ENCODE measurements at places on chromosomes 11 and 22. TPM values are rescaled to one million over a fixed set of nuclear protein-coding genes. Genes with fewer than 3 reads are reported as not detected.

The COPB1 gene
- total RNA-seq: 30.7 TPM

The CSTF3 gene
- total RNA-seq: 2.2 TPM

The TRMT112 gene
- 59.1 TPM for total RNA-seq

The UBQLN3 gene
- total RNA-seq: 0.64 TPM

The KCNK4 gene
- total RNA-seq: not detected

The SORL1 gene
- 140 TPM for total RNA-seq

The CYB5R2 gene
- 4.2 TPM for total RNA-seq

DNA sequence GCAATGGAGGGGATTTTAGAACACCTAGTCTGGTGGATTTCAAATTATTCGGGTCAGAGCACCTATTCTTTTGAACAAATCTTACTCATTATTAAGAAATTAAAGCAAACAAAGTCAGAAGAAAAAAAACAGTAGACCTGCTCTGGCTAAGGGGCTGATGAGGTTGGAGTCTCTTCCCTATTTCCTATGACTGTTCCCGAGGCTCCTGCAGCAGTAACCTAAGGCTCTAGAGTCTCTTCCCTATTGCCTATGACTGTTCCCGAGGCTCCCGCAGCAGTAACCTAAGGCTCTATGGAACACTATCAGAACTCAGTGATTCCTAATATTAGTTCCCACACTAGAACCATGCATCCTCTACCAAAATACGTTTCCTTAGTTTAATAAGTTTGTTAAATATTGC, 607.9 kb downstream of the NTM start:
- no peak for DNase-seq

GRCh38 chr11:17643506-17644405, 75.6 kb upstream of the MYOD1 start:
- DNase-seq: no peak

- DNase-seq: peak; percentile 6
These were observed 79.7 kb upstream of the WNT7B start for GRCh38 chr22:46056546-46057245.

- DNase-seq: no peak
These were observed 60.2 kb downstream of the MICAL3 start for GRCh38 chr22:17964156-17964555.

DNA sequence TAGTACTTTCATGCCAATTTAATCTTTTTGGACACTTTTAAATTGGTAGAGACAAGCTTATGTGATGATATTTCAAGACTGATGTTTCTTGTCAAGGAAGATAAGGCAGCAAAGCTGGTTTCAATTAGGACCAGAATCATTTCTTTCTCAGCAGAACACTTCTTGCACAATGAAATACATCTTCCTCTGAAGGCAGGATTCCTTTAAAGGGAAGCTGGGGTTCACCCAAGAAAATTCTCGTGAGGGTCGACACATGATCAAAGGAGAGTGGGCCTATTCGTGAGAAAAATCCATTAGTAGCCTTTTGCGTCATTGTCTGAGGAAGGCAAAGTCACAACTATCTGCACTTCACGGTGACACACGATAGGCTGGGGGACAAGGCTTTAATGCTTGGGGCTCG, 17.6 kb downstream of the TTC12 start:
- no peak for DNase-seq

DNA sequence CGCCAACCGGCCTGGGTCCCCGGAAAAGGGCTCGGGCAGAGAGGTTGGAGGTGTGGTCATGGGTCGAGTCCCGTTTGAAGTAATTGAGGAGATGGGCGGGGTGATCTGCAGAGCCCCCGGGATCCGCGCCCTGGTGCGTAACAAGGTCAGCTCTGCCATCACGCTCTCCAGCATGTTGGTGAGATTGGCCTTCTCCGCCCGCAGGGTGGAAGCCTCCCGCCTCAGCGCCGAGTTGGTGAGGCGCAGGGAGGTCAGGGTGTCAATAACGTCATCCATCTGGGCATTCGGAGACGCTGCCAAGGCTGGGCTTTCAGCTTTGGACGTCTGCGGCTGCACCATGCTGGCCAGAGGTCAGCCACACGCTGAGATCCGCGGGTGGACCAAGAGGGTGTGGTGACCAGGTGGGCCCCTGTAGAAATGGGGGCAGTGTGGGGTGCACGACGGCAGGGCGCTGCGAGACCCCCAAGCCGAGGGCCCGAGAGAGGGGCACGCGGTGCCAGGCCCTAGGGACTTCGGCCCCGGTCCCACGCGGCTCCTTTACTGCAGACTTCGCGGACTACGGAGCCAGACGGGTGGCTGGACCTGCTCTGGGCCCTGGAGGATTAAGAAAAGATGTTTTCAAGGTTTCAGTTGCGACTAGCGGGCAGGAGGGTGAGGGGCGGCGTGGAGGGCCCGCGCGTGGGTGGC, 672 bp downstream of the RTL6 start:
- peak; percentile 18 for DNase-seq

DNA sequence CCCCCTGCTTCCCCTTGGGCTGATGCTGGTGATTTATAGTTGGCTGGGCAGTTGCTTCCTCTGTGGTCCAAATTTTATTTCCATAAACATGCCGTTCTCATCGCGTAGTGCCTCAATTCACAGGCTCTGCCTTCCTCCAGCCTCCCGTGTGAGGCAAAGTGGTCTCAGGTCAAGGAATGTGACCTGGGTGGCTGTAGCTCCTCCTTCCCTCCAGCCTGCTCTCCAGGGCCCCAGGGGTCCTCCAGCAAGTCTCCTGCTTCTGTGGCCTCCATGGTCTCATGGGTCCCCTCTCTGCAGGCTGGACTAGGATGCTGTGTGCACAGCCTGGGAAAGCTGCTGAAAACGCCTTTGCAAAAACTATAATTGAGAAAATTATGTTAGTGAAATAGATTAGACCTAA, 694.1 kb downstream of the BRD1 start:
- DNase-seq: no peak

- DNase-seq: no peak
These were observed 33.0 kb downstream of the TPST2 start for GRCh38 chr22:26556904-26557303.

DNA sequence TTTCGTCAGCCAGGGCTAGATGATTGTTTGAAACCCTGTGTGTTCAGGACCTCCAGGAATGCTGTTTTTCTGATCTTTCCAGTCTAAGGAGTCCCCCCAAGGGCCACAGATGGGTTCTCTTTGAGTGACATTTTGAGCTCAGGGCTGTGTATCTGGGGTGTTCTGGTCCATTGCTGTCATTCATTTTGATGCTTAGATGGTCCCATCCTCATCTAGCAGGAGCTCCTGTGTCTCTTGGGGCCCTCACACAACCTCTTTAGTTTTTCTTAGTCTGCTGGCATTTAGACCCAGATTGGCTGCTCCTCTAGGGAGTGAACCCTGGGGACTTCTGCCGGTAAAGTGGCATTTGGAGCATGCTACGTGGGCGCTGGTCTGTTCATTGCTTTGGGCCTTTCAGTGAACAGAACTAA, 39.1 kb downstream of the MED15 start:
- no peak for DNase-seq

DNA sequence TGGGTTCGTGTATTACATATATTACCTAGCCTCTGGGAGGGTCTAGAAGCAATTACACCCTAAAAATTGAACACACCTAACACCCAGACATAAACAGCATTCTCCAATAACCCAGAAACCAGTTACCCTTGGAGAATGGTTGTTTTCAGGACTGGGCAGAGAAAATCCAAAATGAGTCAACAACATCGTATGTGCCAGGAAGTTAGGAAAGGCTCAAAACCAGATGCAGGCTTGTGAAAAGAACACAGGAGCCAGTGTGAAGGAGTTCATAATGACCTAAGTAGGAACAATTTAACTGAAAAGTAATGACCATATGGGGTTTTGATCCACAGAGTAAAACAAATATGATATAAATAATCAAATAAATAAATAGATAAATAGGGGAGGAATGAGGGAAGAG, 5.1 kb upstream of the CLPB start:
- no peak for DNase-seq

DNA sequence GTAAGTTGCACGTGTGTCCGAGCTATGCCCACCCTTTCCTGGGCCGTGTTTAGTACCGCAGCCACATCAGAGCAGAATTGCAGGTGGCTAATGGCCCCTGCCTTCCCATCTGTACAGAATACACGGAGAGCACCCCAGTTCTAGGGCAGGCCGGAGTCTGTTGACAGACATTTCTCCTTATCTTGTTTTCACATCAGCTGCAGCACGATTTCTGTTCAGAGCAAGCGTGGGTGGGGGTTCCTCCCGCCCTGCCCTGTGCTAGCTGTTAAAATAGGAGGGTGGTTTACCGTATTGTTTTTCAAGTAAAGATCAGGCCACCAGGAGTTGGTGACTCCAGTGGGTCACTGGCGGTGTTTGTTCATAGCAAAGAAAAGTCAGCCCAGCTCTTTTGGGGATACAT, 41.1 kb downstream of the UBASH3B start:
- DNase-seq: no peak

GRCh38 chr11:39174965-39175364, 2284.5 kb downstream of the LRRC4C start:
- DNase-seq: no peak

GRCh38 chr11:35111161-35112055, 27.6 kb upstream of the CD44 start:
- peak; percentile 31 for DNase-seq

- no peak for DNase-seq
These were observed 57.1 kb upstream of the PSMA1 start for GRCh38 chr11:14577292-14577691.

- DNase-seq: peak; percentile 45
These were observed 28.6 kb upstream of the RASL10A start for GRCh38 chr22:29344137-29344536.

DNA sequence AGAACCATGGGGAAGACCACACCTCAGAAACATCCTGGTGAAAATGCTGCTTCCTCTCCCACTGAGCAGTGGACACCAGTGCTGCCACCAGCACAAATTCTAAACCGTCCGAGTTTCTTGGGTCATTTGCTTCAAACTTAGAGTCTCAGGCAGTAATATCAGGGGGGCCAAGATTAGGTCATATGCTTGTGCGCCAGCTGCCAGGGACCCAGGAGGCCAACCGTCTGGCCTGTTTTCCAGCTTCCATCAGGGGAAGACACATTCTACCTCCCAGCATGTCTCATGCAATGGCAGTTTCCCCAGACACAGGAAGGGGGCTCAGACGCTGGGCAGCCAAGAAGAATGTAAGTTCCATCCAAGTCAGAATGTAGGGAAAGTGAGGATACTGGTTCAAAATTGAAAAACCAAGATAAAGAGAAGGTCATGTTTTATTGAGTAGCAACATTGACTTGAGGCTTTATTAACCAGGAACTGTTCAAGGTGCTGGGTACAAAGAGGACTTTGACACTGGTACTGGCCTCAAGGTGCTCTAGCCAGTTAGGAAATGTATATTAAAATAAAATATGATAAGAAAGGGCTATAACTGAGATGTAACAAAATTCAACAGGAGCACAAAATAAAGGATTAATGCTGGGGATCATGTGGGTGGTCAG, 59.7 kb upstream of the EED start:
- DNase-seq: no peak

DNA sequence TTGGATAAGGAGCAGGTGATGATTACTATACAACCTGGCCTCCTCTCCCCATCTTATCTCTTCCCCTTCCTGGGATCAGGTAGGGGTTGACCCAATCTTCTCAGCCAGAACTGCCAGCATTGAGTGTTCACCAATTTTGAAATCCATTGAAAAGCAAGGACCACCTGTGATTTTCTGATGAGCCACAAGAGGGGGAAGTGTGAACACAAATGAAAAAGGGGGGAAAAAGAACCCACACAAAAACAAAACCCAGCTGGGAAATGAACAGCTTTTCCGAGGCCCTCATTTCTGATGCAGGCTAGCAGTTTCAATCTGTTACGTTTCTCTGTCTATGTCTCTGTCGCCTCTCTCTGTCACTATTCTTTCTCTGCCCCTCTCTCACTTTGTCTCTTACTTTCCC, 161.9 kb downstream of the INSC start:
- no peak for DNase-seq

- DNase-seq: no peak
These were observed 21.9 kb downstream of the NADSYN1 start for GRCh38 chr11:71474771-71475483.

DNA sequence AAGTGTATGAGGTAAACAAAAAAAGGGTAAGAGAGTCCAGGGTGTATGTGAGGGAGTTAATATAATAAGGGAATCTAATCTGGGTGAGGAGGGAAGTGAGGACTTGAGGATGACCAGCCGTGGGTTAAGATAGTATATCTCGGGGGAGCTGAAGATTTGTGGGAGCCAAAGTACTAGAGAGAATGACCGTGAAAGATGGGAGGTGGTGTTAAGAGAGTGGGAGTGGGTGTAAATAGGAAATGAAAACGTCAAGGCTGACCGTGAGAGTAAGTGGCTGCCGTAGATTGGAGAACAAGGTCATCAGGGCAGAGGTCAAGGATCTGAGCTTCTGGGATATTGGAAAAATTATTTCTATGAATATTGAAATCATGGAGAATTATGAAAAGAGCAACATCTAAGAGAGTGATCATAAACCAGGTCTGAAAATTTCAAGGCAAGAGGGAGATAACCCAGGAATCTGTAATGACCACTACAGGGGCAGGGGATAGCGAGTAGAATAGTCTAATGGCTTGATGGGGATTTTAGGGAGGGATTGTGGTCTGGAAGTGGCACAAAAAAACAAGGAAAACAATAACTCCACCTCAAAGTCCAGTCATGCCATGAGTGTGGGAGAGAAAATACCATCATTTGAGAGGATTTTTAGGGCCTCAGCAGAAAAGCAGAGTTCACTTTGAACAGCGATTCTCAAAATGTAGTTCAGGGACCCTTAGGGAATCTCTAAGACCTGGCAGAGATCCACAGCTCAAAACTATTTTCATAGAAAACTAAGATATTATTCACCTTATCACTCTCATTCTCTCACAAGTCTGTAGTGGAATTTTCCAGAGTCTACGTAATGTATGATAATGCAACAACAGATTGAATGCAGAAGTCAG, 72.0 kb downstream of the PRR5L start:
- DNase-seq: no peak

DNA sequence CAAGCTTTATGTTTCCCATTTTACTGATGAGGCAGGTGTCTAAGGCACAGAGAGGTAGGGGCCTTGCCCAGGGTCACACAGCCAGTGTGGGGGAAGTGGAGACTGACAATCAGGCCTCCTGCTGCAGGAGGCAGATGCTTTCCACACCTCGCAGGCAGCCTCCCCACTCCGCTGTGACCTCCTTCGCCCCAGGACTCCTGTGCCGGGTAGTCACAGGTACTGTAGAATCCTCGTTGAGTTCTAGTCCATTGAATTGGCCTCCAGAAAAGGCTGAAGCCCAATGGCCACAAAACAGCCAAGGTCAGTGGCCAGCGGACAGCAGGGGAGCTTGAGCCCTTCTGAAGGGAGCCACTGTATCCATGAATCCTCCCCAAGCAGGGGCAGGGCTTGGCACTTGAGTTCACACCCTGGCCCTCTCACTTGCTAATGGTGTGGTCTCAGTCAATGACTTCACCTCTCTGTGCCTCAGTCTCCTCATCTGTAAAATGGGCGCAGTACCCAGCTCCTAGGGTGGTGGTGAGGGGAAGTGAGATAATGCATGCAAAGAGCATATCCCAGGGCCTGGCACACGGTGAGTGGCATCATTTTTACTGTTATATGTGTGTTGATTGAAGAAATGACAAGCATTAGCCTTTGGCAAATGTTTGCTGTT, 1.1 kb upstream of the FXYD2 start:
- DNase-seq: peak; percentile 3
